ENCODE measurements at places on chromosomes 5 and 9.
A peak's percentile ranks its signal among the peaks of the same experiment; 100 is the strongest.

- no peaks in the 10 kb centered on the region for H3K27me3 ChIP-seq
- no peak overlapping the region for H3K4me3 ChIP-seq
- no peak for DNase-seq
These were observed 22.5 kb upstream of the POMT1 start for GRCh38 chr9:131480258-131480657.

GRCh38 chr9:114602620-114603019 is 8.5 kb upstream of the TMEM268 start:
- no peaks in the 10 kb centered on the region for H3K36me3 ChIP-seq
- DNase-seq = no peak
- H3K4me3 ChIP-seq = no peak overlapping the region

GRCh38 chr5:158857976-158858375 is 241.7 kb downstream of the EBF1 start:
- H3K27me3 ChIP-seq = no peaks in the 10 kb centered on the region
- H3K27ac ChIP-seq = no peak overlapping the region
- no peak for DNase-seq
- H3K4me3 ChIP-seq = no peak overlapping the region

DNA sequence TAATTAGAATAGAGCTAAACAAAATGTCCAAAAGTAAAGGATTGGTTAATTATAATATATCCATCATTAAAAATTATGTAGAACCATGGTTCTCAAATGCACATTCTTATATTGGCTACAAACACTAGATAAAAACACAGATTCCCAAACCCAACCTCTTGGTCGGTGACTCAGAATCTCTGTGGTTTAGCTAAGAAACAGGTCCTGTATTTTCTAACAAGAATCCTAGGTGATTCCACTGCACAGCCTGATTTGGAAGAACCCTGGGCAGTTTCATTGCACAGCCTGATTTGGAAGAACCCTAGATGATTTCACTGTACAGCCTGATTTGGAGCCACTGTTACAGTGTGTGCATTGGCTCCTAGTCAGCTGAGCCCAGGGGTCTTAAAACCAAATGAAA is 67.9 kb downstream of the KIAA1958 start:
- no peak overlapping the region for H3K27ac ChIP-seq
- H3K4me1 ChIP-seq = no peaks in the 10 kb centered on the region
- no peaks in the 10 kb centered on the region for H3K27me3 ChIP-seq
- no peaks in the 10 kb centered on the region for H3K36me3 ChIP-seq
- DNase-seq = no peak

DNA sequence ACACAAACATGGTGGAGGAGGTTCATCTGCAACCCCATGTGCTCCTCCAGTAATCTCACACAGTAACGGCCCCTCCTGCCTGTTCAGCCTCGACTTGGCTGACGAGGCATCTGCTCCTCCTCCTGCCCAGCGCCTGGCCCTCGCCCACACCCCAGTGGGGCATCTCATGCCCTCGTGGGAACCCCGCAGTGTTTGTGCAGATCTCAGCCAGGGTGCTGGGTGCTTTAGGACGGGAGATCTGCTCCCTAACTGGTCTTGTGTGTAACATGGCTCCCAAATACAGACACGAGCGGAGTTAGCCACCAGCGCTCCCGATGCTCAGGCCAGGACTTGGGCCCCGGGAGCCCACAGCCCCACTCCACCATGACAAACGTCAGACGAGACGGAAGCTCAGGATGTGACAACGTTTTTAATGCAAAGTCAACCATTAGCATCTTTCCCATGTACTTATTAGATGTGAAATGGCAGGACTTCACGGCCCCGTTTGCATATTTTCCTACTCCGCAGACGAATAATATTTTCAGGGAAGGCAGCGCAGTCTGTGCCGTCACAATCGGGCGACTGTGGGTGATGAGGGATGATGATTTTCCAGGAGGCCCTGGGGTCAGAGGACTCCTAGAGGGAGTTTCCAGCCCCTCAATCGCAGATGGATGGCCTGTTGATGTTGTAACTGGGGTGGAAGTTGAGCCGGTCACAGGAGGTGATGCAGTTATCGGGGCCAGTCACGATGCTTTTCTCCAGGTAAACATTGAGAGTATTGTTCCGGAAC is 5.5 kb upstream of the MRPS2 start:
- H3K27me3 ChIP-seq = no peaks in the 10 kb centered on the region
- H3K4me1 ChIP-seq = no peaks in the 10 kb centered on the region
- no peak overlapping the region for H3K4me3 ChIP-seq
- no peaks in the 10 kb centered on the region for H3K36me3 ChIP-seq
- DNase-seq = no peak

- no peaks in the 10 kb centered on the region for H3K27me3 ChIP-seq
- H3K4me1 ChIP-seq = no peaks in the 10 kb centered on the region
- H3K27ac ChIP-seq = no peak overlapping the region
- peak overlapping the region; percentile 66 for H3K4me3 ChIP-seq
- no peaks in the 10 kb centered on the region for H3K36me3 ChIP-seq
These were observed 664 bp upstream of the RAB3C start for GRCh38 chr5:58582019-58582802.

DNA sequence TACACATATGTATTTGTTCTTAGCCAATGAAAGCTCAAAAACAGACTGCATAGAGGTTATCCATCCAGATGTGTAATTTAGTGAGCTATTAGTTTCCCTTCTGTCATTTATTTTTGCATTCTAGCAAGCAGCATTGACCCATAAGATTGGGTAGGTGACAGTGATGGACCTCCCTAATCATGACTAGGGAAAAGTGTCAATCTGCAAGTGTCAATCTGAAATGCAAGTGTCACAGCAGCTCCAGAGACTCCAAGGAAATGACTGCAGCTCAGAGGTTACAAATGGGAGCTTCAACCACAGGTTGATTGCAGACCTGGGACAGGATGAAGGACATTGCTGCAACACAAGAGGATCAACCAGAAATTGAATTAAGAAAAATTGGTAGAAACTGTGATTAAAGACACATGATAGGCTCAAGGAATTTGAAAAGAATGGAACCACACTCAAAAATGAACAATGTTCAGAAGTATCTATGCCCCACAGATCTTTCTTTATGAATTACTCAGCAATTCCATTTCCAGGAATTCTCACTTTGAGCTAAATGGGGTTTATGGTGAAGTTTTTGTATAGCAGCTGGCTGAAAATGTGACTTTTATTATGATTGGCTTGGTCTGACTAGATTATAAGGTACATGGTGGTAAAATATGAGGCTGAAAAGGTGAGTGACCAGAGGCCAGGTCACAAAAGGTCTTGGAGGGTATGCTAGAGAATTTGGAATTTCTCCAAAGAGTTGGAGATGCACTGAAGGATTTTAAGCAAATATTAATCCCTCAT is 59.6 kb upstream of the HTR4 start:
- no peaks in the 10 kb centered on the region for H3K36me3 ChIP-seq
- DNase-seq = no peak
- no peaks in the 10 kb centered on the region for H3K27me3 ChIP-seq
- no peak overlapping the region for H3K4me3 ChIP-seq
- H3K27ac ChIP-seq = no peak overlapping the region

GRCh38 chr5:57717555-57717954 is 234.9 kb upstream of the ACTBL2 start:
- DNase-seq = no peak
- H3K4me1 ChIP-seq = no peaks in the 10 kb centered on the region
- H3K36me3 ChIP-seq = no peaks in the 10 kb centered on the region
- H3K4me3 ChIP-seq = no peak overlapping the region
- no peak overlapping the region for H3K27ac ChIP-seq
- no peaks in the 10 kb centered on the region for H3K27me3 ChIP-seq

DNA sequence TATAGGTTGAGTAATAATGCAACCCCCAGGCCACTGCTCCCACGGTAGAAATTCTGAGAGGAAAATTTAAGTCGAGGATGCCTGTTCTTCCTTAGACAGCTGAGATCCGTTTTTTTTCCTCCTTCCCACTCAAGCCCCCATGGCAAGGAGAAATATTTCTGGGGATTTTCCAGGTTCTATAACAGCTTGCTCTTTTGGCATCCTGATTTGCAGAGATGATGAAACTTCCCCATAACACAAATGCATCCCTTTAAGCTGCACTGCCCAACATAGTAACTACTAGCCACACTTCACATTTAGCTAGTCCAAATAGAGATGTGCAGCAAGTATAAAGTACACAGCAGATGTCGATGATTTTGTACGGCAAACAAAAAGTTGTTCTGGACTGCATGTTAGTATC is 32.5 kb upstream of the GNA14 start:
- H3K4me1 ChIP-seq = no peaks in the 10 kb centered on the region
- DNase-seq = no peak
- H3K36me3 ChIP-seq = no peaks in the 10 kb centered on the region

DNA sequence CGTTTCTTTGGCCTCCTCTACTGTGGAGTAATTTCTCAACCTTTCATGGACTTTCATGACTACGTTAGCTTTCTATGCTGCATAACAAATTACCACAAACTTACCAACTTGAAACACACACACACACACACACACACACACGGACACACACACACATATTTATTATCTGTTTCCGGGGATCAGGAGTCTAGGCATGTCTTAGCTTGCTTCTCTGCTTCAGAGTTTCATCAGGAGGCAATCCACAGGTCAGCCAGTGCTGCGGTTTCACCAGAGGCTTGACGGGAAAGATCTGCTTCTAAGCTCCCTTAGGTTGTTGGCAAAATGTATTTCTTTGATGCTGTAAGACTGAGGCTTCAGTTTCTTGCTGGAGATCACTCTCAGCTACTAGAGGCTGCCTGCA is 59.0 kb upstream of the C9orf72 start:
- H3K27ac ChIP-seq = no peak overlapping the region
- H3K36me3 ChIP-seq = no peaks in the 10 kb centered on the region
- DNase-seq = no peak
- no peaks in the 10 kb centered on the region for H3K27me3 ChIP-seq
- H3K4me3 ChIP-seq = no peak overlapping the region

- H3K4me3 ChIP-seq = no peak overlapping the region
- no peaks in the 10 kb centered on the region for H3K4me1 ChIP-seq
- no peaks in the 10 kb centered on the region for H3K36me3 ChIP-seq
These were observed 21.1 kb downstream of the AK8 start for GRCh38 chr9:132857031-132857430.
